ENCODE measurements at places on chromosomes 1 and 21.

- peak; percentile 25 for DNase-seq
Observed at GRCh38 chr1:34500451-34500850, 254.4 kb upstream of the GJB5 start.

DNA sequence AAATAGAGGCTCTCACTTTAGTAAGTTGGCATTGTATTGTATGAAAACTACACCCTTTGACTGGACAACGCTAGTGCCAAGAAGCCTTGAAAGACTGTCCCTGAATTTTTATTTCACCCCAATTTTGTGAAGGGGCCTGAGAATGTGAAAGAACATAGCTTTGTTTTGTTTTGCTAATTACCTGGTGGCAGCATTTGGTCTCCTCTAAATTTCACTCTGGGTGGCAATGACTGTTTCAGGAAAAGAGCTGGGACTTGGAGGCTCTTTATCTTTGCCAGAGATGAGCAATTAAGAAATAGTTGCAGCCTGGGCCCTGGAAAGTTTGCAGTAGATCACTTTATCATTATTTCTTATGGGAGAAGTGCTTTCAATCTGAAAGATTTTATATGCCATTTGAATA, 117.6 kb downstream of the KCNK2 start:
- DNase-seq: no peak

DNA sequence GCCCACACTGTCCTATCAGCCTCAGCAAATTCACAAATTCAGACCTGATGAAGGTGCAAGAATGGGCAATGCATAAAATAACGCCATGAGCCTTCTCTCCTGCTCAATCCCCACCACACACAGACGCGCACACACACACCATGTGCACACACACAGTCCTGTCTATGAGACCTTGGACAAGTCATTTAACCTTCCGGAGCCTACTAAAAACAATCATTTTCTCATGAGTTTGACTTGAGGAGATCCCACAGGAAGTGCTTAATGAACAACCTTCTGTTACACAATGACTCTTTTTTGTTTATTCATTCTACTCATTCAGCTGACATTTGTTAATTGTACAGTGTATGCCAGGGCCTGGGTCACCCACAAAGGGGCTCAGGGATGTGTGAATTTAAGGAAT, 125.4 kb downstream of the EDEM3 start:
- no peak for DNase-seq

DNA sequence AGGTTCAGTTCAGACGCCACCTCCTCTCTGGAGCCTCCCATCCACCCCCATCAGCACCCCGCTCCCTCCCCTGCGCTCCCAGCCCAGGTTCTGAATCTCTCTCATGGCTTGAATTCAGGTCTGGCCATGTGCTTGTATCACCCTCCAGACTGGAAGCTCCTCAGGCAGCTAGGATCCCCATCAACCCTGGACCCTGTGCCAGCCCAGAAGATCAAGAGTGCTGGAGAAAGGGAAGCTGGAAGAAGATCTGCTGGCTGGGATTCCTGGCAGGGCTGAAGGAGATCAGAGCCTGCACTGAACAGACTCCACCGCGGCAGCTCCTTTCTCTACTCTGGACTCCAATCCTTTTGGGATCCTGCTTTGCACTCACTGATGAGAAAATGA, 11.7 kb upstream of the TINAGL1 start:
- DNase-seq: no peak

- DNase-seq: no peak
Observed at GRCh38 chr1:215219372-215219771, 136.8 kb downstream of the KCNK2 start.

- no peak for DNase-seq
Observed at GRCh38 chr21:45535341-45536081, 6.7 kb downstream of the SLC19A1 start.

GRCh38 chr1:239560921-239561320, 174.6 kb downstream of the CHRM3 start:
- DNase-seq: no peak
